ENCODE measurements at places on chromosomes 6 and 20.
A peak's percentile ranks its signal among the peaks of the same experiment; 100 is the strongest.

GRCh38 chr6:81744131-81744530 lies 8.3 kb downstream of the TENT5A start:
- DNase-seq = no peak

DNA sequence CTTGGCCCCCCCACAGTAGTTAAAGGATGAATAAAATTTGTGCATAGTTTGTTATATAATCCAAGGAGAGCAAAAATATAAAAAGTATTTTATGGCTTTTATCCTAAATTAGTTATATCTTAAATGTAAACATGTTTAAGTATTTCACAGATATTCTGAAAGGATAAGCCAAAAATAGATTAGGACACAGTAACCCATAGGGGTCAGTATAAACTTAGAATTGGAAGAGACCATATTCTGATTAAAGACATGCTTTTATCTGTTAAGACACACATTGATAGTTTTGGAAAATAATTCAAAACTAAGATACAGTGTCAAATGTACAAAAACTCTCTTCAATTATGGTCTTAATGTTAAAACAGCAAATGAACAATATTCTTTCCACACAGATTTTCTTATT lies 4.5 kb upstream of the SERINC1 start:
- no peak for DNase-seq

- DNase-seq = no peak
These were observed 124.2 kb downstream of the SLC24A3 start for GRCh38 chr20:19336631-19337030.

GRCh38 chr6:22021966-22022365 lies 274.9 kb downstream of the PRL start:
- DNase-seq = no peak

- DNase-seq = no peak
These were observed 25.7 kb upstream of the SAYSD1 start for GRCh38 chr6:39140556-39141167.

DNA sequence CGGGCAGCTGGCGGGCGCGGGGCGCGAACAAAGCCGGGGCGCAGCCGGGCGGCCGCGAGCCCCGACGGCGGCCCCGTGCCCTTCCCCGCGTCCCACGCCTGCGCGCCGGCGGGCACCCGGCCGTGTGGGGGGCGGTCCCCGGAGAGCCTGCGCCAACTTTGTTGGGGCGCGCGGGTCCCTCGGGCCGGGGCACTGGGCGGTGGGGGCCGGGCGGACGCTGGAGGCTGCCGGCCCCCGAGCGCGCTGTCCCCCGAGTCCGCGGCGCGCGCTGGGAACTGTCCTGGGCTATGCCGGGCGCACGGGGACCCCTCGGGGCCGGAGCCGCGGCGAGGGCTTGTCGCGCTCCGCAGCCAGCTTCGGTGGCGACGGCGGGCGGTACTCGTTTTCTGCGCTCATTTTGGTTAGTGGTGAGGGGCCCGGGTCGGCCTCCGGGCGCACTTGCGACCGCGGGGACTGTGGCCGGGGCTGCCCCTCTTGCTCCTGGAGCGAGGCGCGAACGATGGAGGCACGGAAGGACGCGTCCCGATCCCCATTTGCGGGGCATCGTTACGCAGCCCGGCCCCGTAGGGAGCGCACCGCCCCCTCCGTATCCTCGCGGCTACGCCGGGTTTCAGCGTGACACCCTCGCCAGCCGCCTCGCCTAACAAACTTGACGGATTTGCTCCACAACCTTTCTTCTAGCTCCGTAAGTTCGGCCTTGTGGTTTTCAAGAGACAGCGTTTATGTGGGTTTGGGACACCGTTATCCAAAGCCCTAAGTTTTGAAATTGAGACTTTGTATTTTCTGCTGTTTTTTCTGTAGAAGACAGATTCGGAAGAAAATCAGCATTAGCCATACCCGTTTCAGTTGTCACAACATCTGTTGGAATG lies 622 bp downstream of the SS18L1 start:
- DNase-seq = peak; percentile 43

DNA sequence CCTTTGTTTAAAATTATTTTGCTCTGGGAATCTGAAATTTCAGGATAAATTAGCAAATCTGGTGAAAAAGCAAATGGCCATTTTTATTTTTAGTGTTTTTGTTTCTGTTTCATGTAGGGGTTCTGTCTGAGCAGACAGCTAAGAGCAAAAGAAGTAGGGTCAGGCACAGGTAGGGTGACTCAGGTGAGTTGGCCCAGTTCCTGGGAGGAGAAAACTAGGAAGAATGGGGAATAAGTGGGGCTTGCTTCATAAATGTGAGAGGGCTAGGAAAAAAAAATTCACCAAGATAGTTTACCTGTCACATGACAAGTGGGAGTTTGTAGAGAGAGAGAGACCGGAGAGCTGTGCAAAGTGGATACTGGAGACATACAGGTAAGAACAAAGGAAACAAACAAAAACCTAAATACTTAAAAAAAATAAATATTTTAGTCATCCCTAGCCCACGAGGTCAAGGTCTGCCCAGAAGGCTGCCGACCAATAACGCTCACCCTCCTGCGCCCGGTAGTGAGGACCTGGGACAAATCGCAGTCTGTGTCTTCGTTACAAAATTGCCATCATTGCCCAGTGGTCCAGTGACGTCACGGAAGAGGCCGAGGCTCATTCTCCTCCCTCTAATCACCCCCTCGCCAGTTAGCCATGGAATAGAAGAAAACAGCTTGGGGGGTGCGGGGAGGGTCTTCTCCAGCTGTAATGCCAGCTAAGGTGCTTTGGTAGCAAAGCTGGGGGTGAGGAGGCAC lies 2.3 kb downstream of the THBD start:
- no peak for DNase-seq

- no peak for DNase-seq
These were observed 136.3 kb upstream of the SLC22A23 start for GRCh38 chr6:3593161-3593560.

- DNase-seq = no peak
These were observed 21.4 kb upstream of the MAPRE1 start for GRCh38 chr20:32798046-32798981.

GRCh38 chr6:72554761-72555221 lies 67.1 kb upstream of the KCNQ5 start:
- DNase-seq = no peak

DNA sequence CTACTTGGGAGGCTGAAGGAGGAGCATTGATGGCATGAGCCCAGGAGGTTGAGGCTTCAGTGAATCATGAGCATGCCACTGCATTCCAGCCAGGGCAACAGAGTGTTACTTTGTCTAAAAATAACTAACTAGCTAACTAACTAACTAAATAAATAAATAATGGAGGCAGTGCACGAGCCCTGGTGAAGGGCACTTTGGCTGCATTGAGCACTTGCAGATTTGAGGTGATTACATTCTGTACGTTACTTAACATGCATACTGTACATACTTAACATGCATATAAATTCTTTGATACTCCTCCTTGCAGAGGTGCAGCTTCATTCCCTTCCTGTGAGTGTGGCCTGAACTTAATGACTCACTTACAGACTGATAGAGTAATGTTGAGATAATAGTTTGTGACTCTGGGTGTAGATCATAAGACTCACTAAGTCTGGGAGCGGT lies 10.7 kb downstream of the HLA-A start:
- DNase-seq = no peak

DNA sequence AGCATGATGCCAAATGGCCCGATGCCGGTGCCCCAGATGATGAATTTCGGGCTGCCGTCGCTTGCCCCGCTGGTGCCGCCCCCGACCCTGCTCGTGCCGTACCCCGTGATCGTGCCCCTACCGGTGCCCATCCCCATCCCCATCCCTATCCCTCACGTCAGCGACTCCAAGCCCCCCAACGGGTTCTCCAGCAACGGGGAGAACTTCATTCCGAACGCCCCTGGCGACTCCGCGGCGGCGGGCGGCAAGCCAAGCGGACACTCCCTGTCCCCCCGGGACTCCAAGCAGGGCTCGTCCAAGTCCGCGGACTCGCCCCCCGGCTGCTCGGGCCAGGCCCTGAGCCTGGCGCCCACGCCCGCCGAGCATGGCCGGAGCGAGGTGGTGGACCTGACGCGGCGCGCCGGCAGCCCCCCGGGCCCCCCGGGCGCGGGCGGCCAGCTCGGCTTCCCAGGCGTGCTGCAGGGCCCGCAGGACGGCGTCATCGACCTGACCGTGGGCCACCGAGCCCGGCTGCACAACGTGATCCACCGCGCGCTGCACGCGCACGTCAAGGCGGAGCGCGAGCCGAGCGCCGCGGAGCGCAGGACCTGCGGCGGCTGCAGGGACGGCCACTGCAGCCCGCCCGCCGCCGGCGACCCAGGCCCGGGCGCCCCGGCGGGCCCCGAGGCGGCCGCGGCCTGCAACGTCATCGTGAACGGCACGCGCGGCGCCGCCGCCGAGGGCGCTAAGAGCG lies 144.6 kb downstream of the SOBP start:
- no peak for DNase-seq

- no peak for DNase-seq
These were observed 22.7 kb downstream of the GPR63 start for GRCh38 chr6:96814625-96815024.

GRCh38 chr20:15930311-15931305 lies 642.6 kb downstream of the KIF16B start:
- DNase-seq = no peak

DNA sequence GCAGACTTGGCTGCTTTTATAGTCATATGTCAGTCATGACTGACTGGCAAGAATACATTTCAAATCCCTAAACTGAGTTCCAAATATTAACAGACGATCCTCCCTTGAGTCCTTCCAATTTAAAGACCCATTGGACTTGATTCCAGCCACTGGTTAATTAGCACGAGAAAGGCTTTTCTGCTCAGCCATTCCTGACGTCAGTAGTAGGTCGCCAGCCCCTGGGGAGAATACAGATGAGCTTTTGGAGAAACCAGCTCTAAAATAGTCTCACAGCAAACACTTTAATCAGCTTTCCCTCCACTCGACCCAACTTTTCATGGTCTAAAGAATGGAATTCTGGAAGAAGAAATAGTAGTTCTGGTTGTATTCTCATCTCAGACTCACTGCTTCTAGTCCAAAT lies 91.6 kb downstream of the SLC22A3 start:
- DNase-seq = no peak

- DNase-seq = no peak
These were observed 50.2 kb downstream of the NCOA3 start for GRCh38 chr20:47551841-47552240.

DNA sequence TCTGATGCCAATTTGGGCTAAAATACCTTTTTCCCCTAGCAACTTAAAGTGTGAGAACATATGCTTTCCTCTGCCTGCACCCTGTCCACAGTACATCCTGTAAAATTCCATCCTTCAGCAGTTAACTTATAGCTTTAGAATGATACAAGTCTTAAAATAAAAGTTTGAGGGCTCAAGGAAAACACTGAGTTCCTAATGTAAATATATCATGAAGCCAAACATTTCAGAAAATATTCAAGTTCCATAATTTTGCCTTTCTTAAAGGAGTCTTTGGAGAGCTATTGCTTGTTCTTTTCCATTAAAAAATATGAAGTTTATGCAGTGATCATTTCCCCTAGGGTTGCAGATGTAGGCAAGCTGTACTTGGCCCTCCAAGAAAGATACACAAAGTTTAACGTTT lies 303.8 kb downstream of the COL12A1 start:
- no peak for DNase-seq

- DNase-seq = no peak
These were observed 49.4 kb downstream of the PYGB start for GRCh38 chr20:25297141-25297905.

DNA sequence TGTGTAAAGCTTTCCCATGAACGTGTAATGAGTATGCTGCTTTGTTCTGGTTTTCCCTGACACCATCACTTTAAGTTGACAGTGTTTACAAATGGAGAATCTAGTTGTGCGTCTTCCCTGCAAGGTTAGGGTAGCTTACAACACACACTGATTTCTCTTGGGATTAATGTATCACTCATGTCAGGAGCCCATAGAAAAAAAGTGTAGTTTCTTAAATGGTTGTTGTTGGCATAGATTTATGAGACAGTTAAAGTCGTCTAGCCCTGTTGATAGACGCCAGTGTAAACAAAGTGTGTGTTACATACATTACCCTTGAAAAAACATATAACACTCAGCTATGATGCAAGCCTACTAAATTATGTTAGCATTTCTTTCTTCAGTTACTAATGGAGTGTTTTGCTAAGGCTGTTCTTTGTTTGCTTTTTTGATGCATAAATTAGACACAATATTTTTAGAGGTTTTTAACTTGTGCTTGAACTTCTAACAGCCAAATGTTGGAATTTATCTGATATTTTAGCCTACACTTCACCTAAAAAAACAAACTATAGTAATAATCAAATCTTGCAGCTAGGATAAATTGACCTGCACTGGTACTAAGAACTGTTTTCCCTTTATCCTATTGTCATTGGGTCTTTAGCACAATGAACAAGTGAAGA lies 88.6 kb downstream of the RNF217 start:
- no peak for DNase-seq

- DNase-seq = no peak
These were observed 15.0 kb downstream of the BLTP3A start for GRCh38 chr6:34806738-34807453.

DNA sequence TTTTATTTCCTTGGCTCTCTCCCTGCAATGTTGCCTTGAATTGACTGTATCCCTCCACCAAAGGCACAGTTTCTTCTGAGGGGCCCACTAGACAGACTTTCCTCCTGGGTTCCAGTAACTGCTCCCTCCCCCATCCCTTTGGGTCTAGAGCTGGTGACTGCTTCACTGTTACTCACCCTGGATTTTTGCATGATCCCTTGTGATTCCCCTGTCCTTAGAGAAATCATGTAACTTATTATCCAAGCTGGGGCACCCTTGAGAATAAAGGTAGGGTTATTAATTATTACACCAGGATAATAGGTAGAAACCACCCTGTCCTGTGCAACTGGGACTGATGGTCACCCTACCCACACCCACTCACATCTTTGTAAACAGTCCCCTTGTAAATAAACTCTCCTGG lies 67.5 kb upstream of the FYN start:
- no peak for DNase-seq

DNA sequence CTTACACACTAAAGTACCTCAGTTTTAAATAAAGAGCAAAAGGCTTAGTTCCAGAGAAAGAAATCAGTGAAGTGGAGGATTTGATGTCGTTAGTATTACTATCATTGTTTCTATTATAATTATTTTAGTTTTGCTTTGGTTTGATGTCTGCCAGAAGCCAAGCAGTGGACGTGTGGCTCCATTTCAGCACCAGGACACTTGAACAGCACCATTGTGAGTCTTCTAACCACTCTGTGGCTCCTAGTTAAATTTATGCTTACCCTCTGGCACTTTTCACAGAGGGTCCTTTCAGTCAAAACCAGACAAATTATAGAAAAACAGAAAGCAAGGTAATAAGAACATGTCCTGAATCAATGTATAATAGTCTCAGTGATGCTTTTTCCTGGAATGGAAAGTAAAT lies 3.4 kb downstream of the COL9A1 start:
- DNase-seq = no peak
